ENCODE measurements at places on chromosomes 1 and 21.

DNA sequence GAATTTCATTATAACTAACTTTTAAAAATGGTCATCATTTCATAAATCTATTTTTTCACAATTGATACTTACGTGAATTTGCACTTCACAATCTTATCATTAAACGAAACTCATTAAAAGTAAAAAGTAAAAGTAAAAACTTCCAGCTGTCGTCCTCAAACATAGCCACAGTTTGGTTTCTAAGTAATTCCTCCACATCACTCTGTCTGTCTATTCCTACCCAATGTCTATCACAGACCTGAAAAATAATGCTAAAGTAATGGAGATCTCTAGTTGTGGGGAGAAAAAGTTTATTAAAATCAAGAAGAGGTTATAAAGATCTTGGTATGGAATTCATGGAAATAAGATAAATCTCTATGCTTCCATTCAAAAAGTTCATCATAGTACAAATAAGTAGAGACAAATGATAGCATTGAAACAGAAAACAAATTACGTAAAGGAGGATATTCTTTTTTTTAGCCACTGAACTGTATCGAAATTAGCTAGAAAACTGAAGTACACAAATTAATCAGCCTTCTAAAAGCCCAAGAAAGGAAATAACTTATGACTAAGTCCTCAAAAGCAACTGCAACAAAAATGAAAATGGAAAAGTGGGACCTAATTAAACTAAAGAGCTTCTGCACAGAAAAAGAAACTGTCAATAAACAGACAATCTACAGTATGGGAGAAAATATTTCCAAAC is 148.6 kb downstream of the TIAM1 start:
- DNase-seq, result no peak

DNA sequence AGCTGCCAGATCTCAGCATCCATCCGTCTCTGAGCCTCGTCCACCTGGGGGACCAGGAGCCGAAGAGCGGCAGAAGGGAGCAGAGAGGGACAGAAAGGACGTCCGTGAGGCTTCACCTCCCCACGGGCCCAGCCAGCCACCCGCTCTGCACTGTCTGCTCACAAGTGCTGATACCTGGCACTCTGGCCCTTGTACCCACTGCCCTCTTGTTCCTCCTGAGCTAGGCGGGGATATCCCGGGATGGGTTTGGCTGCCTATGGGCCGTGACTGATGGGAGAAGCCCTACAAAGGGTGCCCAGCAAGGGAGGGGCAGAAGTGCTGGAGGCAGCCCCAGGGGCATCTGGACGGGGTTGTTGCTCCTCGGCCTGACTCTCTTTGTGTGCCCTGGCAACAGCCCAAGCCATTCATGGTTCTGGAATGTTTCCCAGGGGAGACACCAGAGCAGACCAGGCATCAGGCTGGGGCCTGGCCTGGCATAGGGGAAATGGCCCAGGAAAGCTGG is 57.6 kb downstream of the LDLRAD2 start:
- no peak for DNase-seq

GRCh38 chr1:9435153-9435636 is 104.1 kb upstream of the SLC25A33 start:
- no peak for DNase-seq

DNA sequence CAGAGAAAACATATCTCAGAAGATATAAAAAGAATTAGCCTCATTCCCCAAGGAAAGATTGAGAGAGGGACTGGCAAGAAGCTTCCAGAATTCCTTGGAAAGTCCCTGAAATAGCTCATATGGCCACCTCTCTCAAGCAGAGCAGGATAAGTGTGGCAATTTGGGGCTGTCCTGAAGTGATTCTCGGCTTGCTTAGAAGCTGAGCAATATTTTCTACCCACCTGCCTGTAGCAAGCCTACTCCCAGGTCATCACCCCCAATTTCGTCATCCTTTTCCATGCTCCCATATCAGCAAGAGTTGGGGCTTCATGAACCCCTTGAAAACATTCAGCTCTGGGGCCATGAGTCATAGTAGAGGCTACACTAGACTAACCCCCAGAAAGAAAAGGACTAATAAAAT is 131.5 kb downstream of the PLPP3 start:
- DNase-seq, result no peak

- no peak for DNase-seq
Observed at GRCh38 chr1:218546314-218546713, 201.2 kb downstream of the TGFB2 start.

DNA sequence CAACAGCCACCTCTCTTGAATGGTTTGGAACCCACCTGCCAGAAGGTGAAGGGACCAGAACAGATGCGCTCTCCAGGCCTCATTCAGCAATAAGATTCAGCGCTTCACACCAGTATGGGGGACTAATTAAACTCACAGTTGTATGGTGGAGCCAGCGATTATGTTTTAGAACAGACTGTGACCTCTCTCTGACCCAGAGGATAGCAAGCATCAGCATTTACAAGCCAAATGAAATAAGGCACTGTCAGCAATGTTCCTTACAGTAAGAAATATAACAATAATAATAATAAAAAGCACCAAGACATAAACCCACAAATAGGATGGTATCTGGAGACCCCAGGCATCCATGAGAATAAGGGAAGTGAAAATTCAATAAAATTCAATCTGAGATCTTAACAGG is 6.9 kb upstream of the CDC42BPA start:
- DNase-seq, result no peak

All from NCI-H1417 treated with DMSO at 0.1 percent for 48 hours (cell line).